Progenitor cell of endocrine pancreas (in vitro differentiated cells): ENCODE measurements at places on chromosomes 4 and X. TPM values are rescaled to one million over a fixed set of nuclear protein-coding genes. Genes with fewer than 3 reads are reported as not detected.

GRCh38 chr4:151143162-151143561 is 43.7 kb downstream of the RPS3A start:
- H3K4me1 ChIP-seq, result no peaks in the 10 kb centered on the region
- no peak for DNase-seq
- no peak overlapping the region for H3K4me3 ChIP-seq

The ZNF732 gene
- total RNA-seq, result 2.2 TPM in 2 replicates

- H3K4me3 ChIP-seq, result no peak overlapping the region
- DNase-seq, result no peak
These were observed 72.0 kb upstream of the INTU start for GRCh38 chr4:127560755-127561154.

The C4orf36 gene
- 2.0 TPM in 2 replicates for total RNA-seq

GRCh38 chrX:8374041-8374825 is 90.4 kb upstream of the VCX3B start:
- no peak overlapping the region for H3K27ac ChIP-seq
- H3K27me3 ChIP-seq, result no peaks in the 10 kb centered on the region
- no peaks in the 10 kb centered on the region for H3K4me1 ChIP-seq
- DNase-seq, result no peak

The ODAM gene
- total RNA-seq, result not detected in 2 replicates

GRCh38 chr4:122246551-122246950 is 94.4 kb downstream of the BLTP1 start:
- H3K27me3 ChIP-seq, result no peaks in the 10 kb centered on the region
- DNase-seq, result no peak
- no peak overlapping the region for H3K4me3 ChIP-seq
- no peak overlapping the region for H3K27ac ChIP-seq
- H3K4me1 ChIP-seq, result no peaks in the 10 kb centered on the region

GRCh38 chr4:10066670-10067651 is 45.7 kb upstream of the SLC2A9 start:
- DNase-seq, result no peak
- no peaks in the 10 kb centered on the region for H3K27me3 ChIP-seq
- peaks cover 2% of the 10 kb centered on the region for H3K4me1 ChIP-seq
- no peak overlapping the region for H3K27ac ChIP-seq
- H3K36me3 ChIP-seq, result peaks cover 3% of the 10 kb centered on the region

GRCh38 chr4:118313098-118313497 is 39.7 kb downstream of the PRSS12 start:
- no peak overlapping the region for H3K27ac ChIP-seq
- no peak overlapping the region for H3K4me3 ChIP-seq
- no peak for DNase-seq
- no peaks in the 10 kb centered on the region for H3K36me3 ChIP-seq

- H3K4me1 ChIP-seq, result no peaks in the 10 kb centered on the region
- no peaks in the 10 kb centered on the region for H3K36me3 ChIP-seq
- H3K27ac ChIP-seq, result no peak overlapping the region
- no peak for DNase-seq
- no peaks in the 10 kb centered on the region for H3K27me3 ChIP-seq
These were observed 15.7 kb downstream of the ATP10D start for GRCh38 chr4:47500776-47501175.

DNA sequence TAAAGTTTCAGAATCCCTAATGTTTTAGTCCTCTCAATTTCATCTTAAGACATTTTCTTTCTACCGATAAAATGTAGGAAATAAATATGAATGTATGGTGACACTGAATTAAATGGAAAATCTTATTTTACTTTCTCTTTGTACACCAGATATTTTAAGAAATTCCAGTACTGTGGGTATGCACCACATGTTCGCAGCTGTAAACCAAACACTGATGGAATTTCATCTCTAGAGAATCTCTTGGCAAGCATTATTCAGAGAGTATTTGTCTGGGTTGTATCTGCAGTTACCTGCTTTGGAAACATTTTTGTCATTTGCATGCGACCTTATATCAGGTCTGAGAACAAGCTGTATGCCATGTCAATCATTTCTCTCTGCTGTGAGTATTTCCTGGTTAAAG is 26.9 kb downstream of the C4orf46 start:
- DNase-seq, result no peak
- no peaks in the 10 kb centered on the region for H3K27me3 ChIP-seq
- H3K4me3 ChIP-seq, result no peak overlapping the region
- no peaks in the 10 kb centered on the region for H3K36me3 ChIP-seq

The SERPINA7 gene
- total RNA-seq, result not detected in 2 replicates

The GAGE12H gene
- total RNA-seq, result not detected in 2 replicates

DNA sequence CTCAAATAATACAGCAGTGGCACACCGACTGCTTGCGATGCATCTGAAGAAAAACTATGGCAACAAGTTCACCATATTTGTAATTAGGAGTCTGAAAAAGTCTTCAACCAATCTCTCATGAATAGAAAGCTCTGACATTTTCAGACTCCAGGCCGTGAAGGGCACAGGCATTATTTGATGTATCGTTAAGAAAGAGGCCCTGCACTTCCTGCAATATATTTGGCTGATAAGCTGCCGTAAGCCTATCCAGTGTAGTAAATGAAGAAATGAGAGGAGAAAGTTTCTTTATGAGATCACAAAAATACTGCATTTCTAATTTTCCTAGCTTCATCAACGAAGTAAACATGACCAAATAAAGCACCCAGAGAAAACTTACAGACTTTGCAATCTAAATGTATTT is 613.8 kb upstream of the TECRL start:
- H3K4me1 ChIP-seq, result peaks cover 1% of the 10 kb centered on the region
- no peak for DNase-seq
- H3K36me3 ChIP-seq, result no peaks in the 10 kb centered on the region
- no peaks in the 10 kb centered on the region for H3K27me3 ChIP-seq
- no peak overlapping the region for H3K27ac ChIP-seq

- H3K27ac ChIP-seq, result no peak overlapping the region
- no peaks in the 10 kb centered on the region for H3K27me3 ChIP-seq
- H3K4me1 ChIP-seq, result no peaks in the 10 kb centered on the region
- no peak overlapping the region for H3K4me3 ChIP-seq
- no peak for DNase-seq
These were observed 44.2 kb upstream of the SCRG1 start for GRCh38 chr4:173443121-173443520.

The DMD gene
- 23.2 and 23.9 TPM in 2 replicates for total RNA-seq

- no peak for DNase-seq
- H3K27ac ChIP-seq, result no peak overlapping the region
- no peak overlapping the region for H3K4me3 ChIP-seq
- no peaks in the 10 kb centered on the region for H3K4me1 ChIP-seq
- H3K36me3 ChIP-seq, result no peaks in the 10 kb centered on the region
These were observed 14.8 kb downstream of the NDNF start for GRCh38 chr4:121057466-121057922.

DNA sequence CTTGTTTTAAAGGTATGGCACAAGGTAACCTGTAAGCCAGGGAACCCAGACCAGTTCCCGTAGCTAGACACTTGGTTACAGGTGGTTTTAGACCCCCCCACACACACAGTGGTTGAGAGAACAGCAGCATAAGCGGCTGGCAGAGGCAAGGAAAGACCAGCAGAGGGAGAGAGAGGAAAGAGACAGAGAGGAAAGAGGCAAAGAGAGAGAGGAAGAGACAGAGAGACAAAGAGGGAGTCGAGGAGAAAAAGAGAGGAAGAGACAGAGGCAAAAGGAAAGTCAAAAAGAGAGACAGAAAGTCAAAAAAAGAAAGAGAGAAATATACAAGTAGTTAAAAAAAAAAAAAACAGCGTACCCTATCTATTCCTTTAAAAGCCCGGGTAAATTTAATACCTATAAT is 19.5 kb upstream of the PCSK1N start:
- H3K27me3 ChIP-seq, result no peaks in the 10 kb centered on the region
- peak overlapping the region; percentile 14 for H3K27ac ChIP-seq
- peak overlapping the region; percentile 12 for H3K4me3 ChIP-seq
- H3K36me3 ChIP-seq, result peaks cover 3% of the 10 kb centered on the region

- no peaks in the 10 kb centered on the region for H3K36me3 ChIP-seq
- H3K4me3 ChIP-seq, result no peak overlapping the region
These were observed 30.8 kb downstream of the DAPP1 start for GRCh38 chr4:99847362-99847976.

DNA sequence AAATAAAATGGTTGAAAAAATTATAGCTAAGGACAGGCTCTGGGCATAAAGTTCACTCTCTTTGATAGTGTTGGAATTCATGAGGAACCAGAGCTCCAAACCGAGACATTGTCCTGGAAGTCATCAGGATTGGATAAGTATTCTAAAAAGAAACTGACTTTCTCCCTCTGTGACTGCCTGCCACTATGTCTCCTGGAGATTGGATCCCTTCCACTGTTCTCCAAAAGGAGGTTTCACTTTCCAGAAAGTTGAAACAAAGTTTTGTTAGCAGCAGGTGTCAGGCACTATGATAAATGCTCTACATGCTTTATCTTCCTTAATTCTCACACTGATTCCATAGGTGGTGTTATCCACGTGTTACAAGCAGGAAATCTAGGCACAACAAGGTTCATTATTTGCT is 16.8 kb downstream of the BANK1 start:
- H3K4me1 ChIP-seq, result no peaks in the 10 kb centered on the region
- no peak for DNase-seq
- no peak overlapping the region for H3K4me3 ChIP-seq
- H3K27ac ChIP-seq, result no peak overlapping the region
- H3K27me3 ChIP-seq, result no peaks in the 10 kb centered on the region

DNA sequence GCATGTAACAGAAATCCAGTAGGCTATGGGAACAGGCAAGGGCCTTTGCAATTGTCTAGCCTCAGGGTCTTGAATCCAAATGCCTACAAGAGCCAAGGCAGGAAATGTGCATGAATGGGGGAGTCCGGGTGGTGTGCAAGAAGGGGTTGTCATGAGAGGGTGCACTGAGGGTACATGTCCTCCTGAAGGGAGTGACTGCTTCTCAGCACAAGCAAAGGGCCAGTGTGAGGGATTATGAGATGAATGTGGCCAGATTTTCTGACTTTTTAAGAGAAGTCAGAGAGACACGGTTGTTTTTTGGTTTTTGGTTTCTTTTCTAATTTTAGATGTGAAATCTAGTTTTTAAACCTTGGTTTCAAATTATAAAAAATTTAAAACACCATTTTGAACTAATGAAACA is 76.5 kb upstream of the LSM6 start:
- no peak for DNase-seq
- H3K27me3 ChIP-seq, result no peaks in the 10 kb centered on the region
- H3K36me3 ChIP-seq, result no peaks in the 10 kb centered on the region
- H3K27ac ChIP-seq, result no peak overlapping the region
- no peak overlapping the region for H3K4me3 ChIP-seq
- peaks cover 8% of the 10 kb centered on the region for H3K4me1 ChIP-seq

DNA sequence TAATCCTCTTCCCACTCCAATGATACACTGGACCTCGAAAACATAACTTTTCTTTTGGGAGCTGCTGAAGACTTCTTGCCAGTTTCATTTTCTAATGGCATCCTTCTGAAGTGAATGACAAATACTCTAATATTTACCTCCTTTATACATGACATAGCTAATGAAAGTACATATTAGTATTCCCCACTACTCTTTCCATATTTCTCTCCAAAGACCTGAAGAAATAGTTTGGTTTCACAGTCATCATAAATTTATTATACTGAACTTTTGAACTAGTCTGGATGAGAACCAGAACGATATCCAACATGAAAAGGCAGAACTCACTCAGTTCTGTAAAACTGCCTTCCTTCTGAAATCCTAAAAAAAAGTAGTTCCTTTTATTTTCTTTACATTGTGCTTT is 139.1 kb downstream of the GPC3 start:
- H3K4me3 ChIP-seq, result no peak overlapping the region
- no peaks in the 10 kb centered on the region for H3K36me3 ChIP-seq
- no peak overlapping the region for H3K27ac ChIP-seq
- no peak for DNase-seq

DNA sequence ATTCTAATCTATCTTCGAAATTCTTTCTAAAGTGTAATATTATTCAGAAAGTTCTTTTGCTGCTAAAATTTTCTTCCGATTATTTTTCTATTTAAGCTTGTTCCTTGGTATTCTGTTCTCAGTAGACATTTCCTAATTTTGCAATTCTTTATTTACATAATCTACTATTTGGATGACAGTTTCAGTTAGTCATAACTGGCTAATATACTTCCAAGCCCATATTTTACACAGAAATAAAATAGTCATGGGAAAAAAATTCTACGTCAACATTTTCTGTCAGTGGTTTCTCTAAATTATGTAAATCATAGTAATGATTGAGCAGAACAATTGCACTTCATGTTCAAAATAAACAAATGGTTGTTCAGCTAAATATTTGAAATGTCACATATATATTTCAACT is 178.0 kb upstream of the ANKRD50 start:
- DNase-seq, result no peak
- H3K36me3 ChIP-seq, result no peaks in the 10 kb centered on the region
- H3K27me3 ChIP-seq, result no peaks in the 10 kb centered on the region
- H3K4me3 ChIP-seq, result no peak overlapping the region
- no peak overlapping the region for H3K27ac ChIP-seq

The GRIA2 gene
- 2.3 and 2.5 TPM in 2 replicates for total RNA-seq

The AKAP4 gene
- not detected in 2 replicates for total RNA-seq

GRCh38 chrX:98755912-98756311 is 1654.2 kb downstream of the PCDH19 start:
- H3K36me3 ChIP-seq, result peaks cover 21% of the 10 kb centered on the region
- H3K27me3 ChIP-seq, result no peaks in the 10 kb centered on the region
- no peaks in the 10 kb centered on the region for H3K4me1 ChIP-seq
- no peak overlapping the region for H3K4me3 ChIP-seq

DNA sequence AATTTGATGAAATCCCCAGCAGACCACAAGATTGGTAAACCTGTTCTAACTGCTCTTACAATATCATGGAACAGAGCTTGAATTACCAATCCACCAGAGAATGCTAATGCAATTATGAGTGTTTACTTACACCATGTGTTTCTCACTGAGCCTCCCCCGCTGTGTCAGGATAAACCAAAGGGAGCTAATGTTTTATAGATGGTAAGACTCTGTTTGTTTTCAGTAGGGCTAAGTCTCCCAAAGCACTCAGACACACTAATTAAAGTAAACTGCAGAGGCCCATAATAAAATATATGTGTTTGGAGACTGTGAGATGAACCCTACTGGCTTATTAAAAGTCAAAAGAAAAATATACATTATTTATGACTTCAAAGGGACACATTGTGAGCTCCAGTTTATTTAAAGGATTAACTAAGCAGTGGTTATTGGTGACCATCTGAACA is 261.7 kb upstream of the FAM241A start:
- no peaks in the 10 kb centered on the region for H3K36me3 ChIP-seq
- peaks cover 5% of the 10 kb centered on the region for H3K4me1 ChIP-seq

- H3K27ac ChIP-seq, result no peak overlapping the region
- no peak overlapping the region for H3K4me3 ChIP-seq
- DNase-seq, result no peak
- H3K27me3 ChIP-seq, result peaks cover 8% of the 10 kb centered on the region
These were observed 27.5 kb upstream of the CWH43 start for GRCh38 chr4:48958582-48958981.

DNA sequence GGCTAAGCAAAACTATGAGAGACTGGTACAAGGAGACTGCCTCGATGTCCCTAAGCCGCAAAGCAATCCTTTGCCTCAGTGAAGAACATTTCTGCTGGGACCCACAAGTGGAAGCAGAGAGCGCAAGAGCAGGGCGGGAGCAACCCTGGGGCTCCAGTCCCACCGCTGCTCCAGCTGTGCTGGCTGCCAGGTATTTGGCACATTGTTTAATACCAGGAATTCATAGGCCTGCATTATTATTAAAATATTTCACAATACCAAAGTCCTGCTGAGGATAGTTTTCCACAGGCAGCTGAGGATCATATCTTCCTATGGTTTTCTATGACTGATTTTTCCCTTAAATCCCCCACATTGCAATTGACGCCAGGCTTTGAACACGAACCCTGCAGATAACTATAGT is 163.5 kb upstream of the TLL1 start:
- no peaks in the 10 kb centered on the region for H3K27me3 ChIP-seq
- H3K27ac ChIP-seq, result peak overlapping the region; percentile 88
- H3K4me3 ChIP-seq, result no peak overlapping the region
- peaks cover 22% of the 10 kb centered on the region for H3K4me1 ChIP-seq
- DNase-seq, result no peak
- no peaks in the 10 kb centered on the region for H3K36me3 ChIP-seq
